ENCODE measurements at places on chromosomes 3 and 15.

- no peak for DNase-seq
These were observed 47.3 kb downstream of the AMOTL2 start for GRCh38 chr3:134326760-134327593.

- DNase-seq = peak; percentile 41
These were observed 3.2 kb downstream of the ZDHHC19 start for GRCh38 chr3:196207833-196208607.

GRCh38 chr15:48966595-48967301 lies 3.0 kb upstream of the SHC4 start:
- no peak for DNase-seq

GRCh38 chr3:12797892-12798558 lies 1.5 kb downstream of the CAND2 start:
- no peak for DNase-seq

- DNase-seq = no peak
These were observed 28.5 kb downstream of the CALML4 start for GRCh38 chr15:68176601-68177000.

- no peak for DNase-seq
These were observed 683.0 kb downstream of the NTRK3 start for GRCh38 chr15:87573534-87573933.

DNA sequence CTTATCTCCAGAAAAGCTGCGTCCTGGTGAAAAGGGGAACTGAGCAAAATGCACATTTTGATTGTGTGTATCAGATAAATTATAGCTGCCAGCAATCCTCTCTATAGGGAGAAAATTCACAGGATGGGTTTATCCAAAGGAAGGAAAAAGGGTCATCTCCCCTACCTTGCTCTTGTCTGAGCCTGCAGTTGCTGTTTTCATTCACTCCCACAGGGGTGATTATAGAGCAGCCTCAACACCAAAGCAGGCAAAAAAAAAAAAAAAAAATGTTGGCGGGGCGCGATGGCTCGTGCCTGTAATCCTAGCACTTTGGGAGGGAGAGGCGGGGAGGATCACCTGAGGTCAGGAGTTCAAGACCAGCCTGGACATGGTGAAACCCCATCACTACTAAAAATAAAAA lies 333.7 kb downstream of the ROBO2 start:
- DNase-seq = no peak

DNA sequence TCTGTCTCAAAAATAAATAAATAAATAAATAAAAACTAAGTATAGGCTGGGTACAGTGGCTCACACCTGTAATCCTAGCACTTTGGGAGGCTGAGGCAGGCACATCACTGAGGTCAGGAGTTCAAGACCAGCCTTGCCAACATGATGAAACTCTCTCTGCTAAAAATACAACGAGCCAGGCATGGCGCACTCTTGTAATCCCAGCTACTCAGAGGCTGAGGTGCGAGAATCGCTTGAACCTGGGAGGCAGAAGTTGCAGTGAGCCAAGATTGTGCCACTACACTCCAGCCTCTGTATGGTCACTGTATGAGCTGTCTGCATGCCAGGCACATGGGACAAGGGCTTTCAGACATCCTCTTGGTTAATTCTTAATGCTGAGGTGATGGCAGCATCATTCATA lies 28.7 kb downstream of the TIPIN start:
- no peak for DNase-seq

Measured in inflammatory macrophage treated with lipopolysaccharide for 1 hour (primary cell).